ENCODE measurements at places on chromosomes 2 and 18. TPM values are rescaled to one million over a fixed set of nuclear protein-coding genes. Genes with fewer than 3 reads are reported as not detected.

DNA sequence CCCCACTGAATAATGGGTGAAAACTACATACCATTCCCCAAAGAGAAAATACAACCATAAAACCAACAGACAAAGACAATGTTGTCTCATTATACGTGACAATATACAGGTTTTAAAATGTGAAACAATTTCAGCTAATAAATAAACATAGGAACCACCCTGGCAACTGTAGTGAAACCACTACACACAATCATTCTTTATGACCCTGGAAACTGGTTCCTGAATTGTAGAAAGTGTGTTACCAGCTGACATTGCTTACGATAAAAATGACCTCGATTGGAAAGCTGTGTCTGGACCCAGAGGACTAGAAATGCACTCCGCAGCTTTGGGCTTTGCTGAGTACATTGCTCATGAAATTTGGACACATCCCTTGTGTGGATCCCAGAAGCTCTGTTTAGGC is 73.9 kb upstream of the LPIN2 start:
- H3K36me3 ChIP-seq, result no peaks in the 10 kb centered on the region
- H3K27me3 ChIP-seq, result no peaks in the 10 kb centered on the region
- no peak overlapping the region for H3K27ac ChIP-seq
- DNase-seq, result no peak
- H3K4me3 ChIP-seq, result no peak overlapping the region

The PTH2R gene
- total RNA-seq, result not detected

DNA sequence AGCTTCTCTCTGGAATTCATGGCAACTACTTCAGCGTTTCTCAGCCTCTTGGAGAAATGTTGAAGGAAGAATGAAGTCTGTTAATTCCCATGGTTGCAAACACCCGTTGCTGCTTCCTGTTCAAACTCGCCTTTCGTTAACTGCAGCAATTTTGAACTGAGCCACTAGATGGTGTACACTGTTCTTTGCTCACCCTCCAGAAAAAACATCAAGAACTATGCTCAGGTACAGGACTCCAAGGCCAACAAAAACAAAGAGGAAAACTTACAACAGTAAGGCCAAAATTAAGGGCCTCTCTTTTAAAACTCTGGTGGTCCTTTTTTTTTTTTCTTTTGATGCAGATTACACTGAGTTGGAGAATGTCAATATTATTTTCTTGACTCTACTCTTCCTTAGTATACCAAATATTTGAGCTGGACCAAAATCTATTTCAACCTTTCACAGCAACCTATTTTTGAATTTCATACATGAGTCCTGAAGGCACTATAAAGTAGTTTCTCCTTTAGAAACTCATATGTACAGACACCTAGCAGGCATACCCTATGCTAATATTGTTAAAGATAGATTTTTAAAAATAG is 58.2 kb downstream of the KLHL14 start:
- H3K4me3 ChIP-seq, result no peak overlapping the region
- H3K36me3 ChIP-seq, result no peaks in the 10 kb centered on the region
- no peaks in the 10 kb centered on the region for H3K4me1 ChIP-seq
- no peaks in the 10 kb centered on the region for H3K27me3 ChIP-seq
- H3K27ac ChIP-seq, result no peak overlapping the region

The B4GALT6 gene
- total RNA-seq, result 17.7 TPM

DNA sequence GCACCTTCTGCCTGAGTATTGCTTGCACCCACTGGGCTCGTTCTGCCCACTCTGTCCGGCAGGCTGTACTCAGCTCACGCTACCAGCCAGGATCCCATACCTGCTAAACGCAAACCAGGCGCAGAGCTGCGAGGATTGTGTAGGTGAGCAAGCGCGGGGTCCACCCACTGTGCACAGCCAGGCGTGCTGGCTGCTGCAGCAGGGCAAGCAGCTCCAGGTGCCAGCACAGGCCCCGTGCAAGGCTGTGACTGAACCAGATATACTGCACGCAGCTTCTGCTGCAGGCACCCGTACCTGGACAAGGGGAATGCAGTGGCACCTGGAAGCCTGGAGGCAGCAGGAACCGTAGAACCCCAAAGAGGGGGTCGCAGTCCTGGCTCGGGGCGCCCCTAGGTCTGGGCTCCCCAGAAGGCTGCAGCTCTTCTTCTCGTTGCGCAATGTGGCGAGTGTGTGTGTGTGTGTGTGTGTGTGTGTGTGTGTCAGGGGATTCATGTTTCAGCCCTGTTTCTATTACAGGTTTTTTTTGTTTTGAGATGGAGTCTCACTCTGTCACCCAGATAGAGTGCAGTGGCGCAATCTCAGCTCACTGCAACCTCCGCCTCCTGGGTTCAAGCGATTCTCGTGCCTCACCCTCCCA is 46.1 kb upstream of the RAB1A start:
- H3K27ac ChIP-seq, result no peak overlapping the region
- DNase-seq, result no peak
- H3K4me3 ChIP-seq, result no peak overlapping the region
- H3K36me3 ChIP-seq, result no peaks in the 10 kb centered on the region
- no peaks in the 10 kb centered on the region for H3K27me3 ChIP-seq

DNA sequence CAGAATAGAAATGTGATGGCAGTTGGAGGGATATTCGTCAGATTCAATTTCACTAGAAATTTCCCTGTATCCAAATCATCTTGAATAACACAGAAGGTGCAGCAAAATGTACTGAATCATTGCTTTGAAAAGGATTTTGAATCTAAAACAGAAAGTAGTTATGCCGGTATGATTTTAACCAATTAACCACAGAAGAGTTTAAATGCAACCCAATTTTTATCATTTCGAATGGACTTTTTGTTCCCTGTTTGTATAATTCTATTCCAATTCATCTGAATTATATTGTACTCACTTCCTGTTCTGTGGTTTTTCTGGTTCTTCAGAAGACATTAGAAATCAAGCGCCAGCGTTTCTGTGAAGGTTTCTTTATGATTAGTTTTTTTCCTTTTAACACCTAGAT is 190.4 kb downstream of the MYO3B start:
- H3K36me3 ChIP-seq, result no peaks in the 10 kb centered on the region
- H3K27ac ChIP-seq, result no peak overlapping the region
- DNase-seq, result no peak
- no peaks in the 10 kb centered on the region for H3K4me1 ChIP-seq
- H3K4me3 ChIP-seq, result no peak overlapping the region
- H3K27me3 ChIP-seq, result peaks cover 52% of the 10 kb centered on the region

GRCh38 chr2:150767991-150768746 is 280.7 kb upstream of the RND3 start:
- no peaks in the 10 kb centered on the region for H3K36me3 ChIP-seq
- no peak overlapping the region for H3K4me3 ChIP-seq
- H3K27me3 ChIP-seq, result no peaks in the 10 kb centered on the region
- no peak for DNase-seq

The TMEM237 gene
- total RNA-seq, result 37.7 TPM

Data from astrocyte (in vitro differentiated cells and primary cell).